ENCODE measurements at places on chromosomes 16 and 17.
A peak's percentile ranks its signal among the peaks of the same experiment; 100 is the strongest.

GRCh38 chr16:55349867-55350266 lies 25.9 kb downstream of the IRX6 start:
- DNase-seq, result no peak

DNA sequence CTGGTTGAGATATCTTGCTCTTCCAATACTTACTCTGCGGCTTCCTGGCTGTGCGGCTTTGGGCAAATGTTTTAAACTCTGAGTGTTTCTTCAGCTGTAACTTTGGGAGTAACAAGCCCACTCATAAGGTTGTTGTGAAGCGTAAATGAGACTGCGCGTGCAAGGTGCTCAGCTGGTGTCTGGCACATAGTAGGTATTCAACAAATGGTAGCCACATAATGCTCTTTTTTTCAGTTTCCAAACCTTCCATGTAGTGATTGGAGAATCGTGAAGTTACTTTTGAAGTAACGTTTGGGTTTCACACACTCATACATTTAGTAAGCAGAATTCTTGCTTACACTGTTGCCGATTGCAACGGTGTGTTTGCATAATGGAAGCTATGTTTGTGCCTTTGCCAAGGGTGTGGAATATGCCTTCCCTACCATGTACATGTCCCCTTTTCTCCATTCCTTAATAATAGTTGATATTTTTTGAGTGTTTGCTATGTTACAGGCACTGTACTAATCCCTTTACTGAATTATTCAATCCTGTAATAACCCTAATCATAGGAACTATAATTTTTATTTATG lies 829 bp downstream of the DHRS7B start:
- DNase-seq, result no peak

GRCh38 chr16:49913720-49914119 lies 57.8 kb upstream of the ZNF423 start:
- DNase-seq, result no peak

DNA sequence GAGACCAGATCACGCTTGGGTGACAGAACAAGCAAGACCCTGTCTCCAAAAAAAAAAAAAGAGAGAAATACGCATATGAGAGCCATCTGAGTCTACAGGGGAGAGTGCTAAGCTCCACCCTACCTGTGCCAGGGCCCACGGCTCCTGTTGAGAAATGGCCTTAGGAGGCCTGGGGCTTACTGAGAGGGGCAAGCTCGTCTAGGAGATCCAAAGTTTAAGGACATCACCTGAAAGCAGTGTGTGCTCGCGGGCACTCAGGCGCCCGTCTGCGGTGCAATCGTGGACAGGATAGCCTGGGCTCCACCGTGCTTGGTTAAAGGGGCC lies 14.5 kb upstream of the BAIAP2 start:
- no peak for DNase-seq

DNA sequence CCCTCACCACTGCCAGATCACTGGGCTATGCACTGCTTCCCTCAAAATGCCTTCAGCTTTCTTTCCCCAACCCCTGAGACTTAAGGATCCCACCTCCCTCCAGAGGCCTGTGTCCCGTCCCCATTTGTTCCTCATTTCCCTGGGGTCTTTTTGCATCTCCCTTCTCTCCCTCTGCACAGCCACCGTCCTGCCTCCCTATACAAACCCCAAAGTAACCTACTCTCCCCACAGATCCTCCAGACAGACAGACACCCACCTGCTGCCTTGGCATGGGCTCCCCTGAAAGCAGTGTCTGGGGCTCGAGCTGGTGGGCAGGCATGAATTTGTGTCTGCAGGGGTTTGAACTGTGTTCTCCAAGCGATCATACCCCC lies 69.4 kb upstream of the TNRC6C start:
- no peak for DNase-seq

- DNase-seq, result no peak
Measured at GRCh38 chr16:83458612-83459011, 349.2 kb upstream of the HSBP1 start.

DNA sequence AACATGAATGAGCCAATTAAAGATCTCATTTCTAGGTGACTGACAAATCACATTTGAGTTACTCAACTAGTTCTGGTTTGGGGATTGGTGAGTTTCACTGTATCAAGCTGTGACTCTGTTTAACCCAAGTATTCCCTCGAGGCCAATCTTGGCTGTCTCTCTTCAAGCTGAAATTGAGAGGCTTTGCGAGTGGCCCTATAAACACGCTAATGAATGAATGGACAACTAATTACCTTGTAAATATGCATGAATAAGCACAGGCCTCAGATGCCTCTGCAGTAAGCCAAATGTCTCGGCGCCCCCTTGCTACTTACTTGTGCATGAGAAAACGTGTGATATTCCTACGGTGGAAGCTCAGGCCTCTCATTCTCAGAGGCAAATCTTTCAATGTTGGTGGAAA lies 450.3 kb upstream of the PSMD7 start:
- no peak for DNase-seq

GRCh38 chr16:72480911-72481310 lies 309.0 kb upstream of the PMFBP1 start:
- DNase-seq, result no peak

GRCh38 chr17:77894126-77894956 lies 64.2 kb upstream of the TNRC6C start:
- DNase-seq, result no peak

DNA sequence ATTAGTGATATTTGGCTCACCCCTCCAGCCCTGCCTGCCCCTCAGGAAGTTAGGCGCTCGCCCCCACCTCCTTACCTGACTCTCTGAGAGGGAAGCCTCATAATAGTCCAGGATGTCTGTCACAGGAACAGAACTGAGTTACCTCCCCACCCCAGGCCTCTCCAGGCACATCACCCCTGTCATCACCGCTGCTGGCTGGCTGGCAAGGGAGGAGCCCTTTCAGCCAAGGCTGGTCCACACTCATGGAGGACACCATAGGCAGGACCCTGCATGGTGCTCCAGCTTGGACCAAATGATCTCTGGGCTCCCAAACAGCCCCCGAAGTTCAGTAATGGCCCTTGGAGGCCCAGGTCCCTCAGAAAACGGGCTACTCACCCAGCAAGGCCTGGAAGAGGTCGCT lies 1.5 kb downstream of the DLG4 start:
- DNase-seq, result no peak

GRCh38 chr17:19533036-19533717 lies 477 bp upstream of the SLC47A1 start:
- DNase-seq, result no peak

GRCh38 chr16:10465821-10466220 lies 80.0 kb downstream of the ATF7IP2 start:
- no peak for DNase-seq

- DNase-seq, result no peak
Measured at GRCh38 chr17:43723697-43724359, 34.8 kb downstream of the SOST start.

GRCh38 chr16:48608871-48609651 lies 919 bp downstream of the N4BP1 start:
- peak; percentile 66 for DNase-seq
